ENCODE measurements at places on chromosomes 11 and 22.

DNA sequence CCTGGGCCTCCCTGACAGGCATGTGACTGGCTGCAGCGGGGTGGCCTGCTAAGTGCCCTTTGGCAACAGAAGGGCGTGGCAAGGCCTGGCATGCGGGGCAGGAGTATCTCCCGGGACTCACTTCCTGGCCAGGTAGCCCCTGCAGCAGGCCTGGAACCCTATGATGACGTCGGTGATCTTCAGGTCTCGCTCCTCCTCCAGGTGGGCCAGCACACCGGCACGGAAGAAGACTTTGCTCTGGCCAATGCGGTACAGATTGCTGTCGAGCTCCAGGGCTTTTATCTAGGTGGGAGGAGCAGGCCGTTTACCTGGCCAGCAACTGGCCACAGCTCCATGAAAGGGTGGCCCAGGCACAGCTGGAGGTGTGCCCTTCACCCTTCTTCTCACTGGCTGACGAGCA is 50.9 kb downstream of the APOL1 start:
- no peak for DNase-seq

GRCh38 chr11:117820516-117820915 is 4.0 kb downstream of the FXYD2 start:
- DNase-seq: no peak

DNA sequence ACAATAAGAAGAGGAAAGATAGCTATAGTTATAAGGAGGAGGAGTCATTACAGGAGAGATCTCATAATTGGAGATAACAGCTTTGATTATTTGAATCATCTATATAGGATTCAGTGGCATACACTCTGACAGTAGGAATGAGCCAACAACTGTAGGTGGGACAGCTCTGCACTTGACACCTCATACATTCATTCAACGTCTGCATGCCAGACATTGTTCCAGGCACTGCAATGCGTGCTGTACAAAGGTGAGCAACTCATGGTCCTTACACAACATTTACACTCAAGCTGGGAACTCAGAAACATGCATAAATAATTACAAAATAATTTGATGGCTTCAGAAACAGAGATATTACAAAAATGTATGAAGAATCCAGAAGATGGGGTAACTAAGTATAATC is 154.3 kb downstream of the MSANTD4 start:
- no peak for DNase-seq

DNA sequence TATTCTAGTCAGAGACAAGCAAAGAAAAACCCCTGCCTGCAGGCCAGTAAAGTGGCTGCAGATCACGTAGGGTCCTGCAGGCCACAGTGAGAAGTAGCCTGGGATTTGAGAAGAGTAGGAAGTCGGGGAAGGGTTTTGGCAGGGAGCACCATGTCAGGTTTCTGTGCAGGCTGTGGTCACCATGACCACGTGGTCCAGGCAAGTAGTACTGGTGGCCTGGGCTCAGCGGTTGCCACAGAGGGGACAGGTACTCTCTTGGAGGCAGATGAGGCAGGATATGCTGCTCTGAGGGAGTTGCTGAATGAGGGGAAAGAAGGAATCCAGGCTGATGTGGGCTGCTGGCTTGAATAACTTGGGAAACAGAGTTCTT is 46.5 kb downstream of the PISD start:
- DNase-seq: no peak

- DNase-seq: peak; percentile 52
These were observed 52.2 kb upstream of the HMGXB4 start for GRCh38 chr22:35204807-35205775.
